Renal pelvis (tissue), 12 donors: ENCODE measurements at places on chromosomes 2 and 18. TPM values are rescaled to one million over a fixed set of nuclear protein-coding genes. Genes with fewer than 3 reads are reported as not detected.
A peak's percentile ranks its signal among the peaks of the same experiment; 100 is the strongest.

DDX18 gene
- 83.9 TPM for polyA plus RNA-seq

- DNase-seq = no peak
Observed at GRCh38 chr18:40179729-40180461, 1775.1 kb upstream of the PIK3C3 start.

KCNS3 gene
- 6.9 TPM for polyA plus RNA-seq

DNA sequence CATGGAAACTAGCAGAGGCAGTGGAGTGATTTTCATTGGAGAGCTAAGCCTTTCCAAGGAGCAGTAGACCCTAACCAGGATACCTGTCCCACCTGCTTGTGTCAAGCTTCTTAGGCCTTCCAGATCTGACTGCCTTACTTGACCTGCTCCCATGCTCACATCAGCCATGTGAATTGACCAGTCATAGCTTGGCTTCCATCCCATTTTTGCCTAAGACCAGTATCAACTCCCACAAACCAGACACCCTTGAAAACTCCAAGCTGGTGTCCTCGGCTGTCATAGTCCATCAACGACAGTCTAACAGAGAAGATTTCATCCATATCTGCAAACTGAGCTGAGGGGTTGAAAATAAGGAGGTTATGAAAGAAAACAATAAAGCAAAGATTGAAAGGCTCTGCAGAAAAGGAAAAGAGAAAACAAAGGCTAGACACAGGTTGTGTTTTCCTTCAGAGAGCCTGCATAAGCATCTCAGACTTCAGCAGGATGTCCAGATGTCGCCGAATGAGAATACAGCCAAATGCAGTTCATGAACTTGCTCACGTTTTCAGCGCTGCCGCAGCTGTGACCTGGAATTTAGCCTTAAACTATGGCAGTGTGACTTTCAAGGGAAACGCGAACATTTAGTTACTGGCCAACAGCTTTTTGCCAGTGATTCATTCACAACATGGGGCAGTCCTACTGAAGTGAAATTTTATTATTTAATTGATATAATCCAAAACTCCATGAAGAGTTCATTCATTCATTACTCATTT lies 868.1 kb upstream of the ID2 start:
- DNase-seq = no peak

DNA sequence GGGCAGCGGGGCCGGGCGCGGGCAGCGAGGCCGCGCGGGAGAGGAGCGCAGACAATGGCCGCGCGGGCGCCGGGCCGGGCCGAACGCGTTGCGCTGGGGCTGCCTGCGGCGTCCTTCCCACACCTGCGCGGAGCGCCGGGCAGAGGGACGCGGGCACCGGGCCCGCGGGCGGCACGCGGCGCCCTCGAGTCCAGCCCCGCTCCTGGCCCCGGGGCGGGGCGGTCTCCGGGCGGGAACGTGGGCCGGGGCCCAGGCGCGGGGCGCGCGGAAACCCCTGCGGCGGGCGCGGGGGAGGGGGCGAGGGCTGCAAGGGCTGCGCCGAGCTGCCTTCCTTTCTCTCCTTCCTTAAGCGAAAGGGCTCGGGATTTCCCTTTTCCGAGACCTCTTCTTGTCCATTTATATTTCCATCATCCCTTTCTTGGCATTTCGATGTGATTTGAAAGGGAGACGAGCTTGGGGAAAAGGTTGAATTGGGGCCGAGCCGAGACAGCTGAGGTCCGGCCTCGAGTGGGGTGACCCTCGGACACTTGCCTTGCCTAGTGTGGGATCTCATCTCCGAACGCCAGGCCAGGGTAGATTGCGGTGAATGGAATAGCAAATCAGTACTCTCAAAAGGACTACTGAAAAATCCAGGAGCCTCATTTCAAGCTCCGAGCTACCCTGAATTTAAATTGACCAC lies 676 bp downstream of the KLHL23 start:
- peak; percentile 41 for DNase-seq

COPS7B gene
- 64.4 TPM for polyA plus RNA-seq
